ENCODE measurements at places on chromosomes 13 and 19.

GRCh38 chr13:109933476-109933875, 147.1 kb upstream of the IRS2 start:
- no peak for DNase-seq

- DNase-seq = no peak
Measured at GRCh38 chr13:71339005-71339404, 528.0 kb downstream of the DACH1 start.

- peak; percentile 1 for DNase-seq
Measured at GRCh38 chr13:26785838-26786630, 25.4 kb upstream of the GPR12 start.

DNA sequence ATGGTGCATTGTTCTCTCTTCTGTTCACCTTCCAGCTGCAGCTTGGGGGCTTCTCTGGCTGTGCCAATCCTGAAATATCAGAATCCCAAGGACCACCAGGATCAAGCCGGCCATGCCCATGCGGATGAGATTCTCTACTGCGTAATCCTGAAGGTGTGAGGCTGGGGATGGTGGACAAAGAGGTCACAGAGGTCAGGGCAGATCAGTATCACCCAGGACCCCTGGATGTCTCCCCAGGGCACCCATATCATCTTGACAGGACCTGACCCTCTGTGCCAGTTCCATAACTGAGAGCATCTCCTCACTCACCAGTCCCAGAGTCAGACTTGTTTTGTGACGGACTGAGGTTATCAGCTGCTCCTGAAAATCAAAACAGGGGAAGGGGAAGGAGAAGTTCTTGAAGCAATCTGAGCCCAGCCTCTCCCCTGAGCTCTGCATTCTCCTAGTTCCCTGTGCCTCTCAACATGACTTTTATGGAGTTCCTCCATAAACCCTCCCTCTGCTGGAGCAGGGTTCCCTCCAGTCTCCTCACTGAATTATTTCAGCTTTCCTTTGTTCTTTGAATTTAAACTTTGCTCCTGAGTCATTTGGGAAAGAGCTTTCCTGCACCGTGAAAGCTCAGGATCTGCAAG, 5.5 kb downstream of the LILRA5 start:
- DNase-seq = no peak

- peak; percentile 32 for DNase-seq
Measured at GRCh38 chr13:76014406-76015318, 378.5 kb downstream of the LMO7 start.

- no peak for DNase-seq
Measured at GRCh38 chr13:87355451-87355850, 315.7 kb upstream of the SLITRK5 start.

DNA sequence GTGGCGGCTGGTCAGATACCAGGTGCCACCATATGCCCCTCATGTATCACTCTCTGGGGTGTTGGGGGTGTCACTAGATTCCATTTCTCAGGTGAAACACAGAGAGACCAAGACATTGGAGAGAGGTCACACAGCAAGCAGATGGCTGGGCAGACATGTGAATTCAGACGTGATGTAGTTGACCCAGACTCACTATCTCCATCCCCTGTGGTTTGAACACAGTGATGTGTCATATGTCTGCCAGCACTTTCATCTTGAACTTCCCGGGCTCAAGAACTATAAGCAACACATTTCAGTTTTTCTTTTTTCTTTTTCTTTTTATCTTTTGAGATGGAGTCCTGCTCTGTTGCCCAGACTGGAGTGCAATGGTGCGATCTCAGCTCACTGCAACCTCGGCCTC, 16.1 kb upstream of the UPF1 start:
- no peak for DNase-seq

DNA sequence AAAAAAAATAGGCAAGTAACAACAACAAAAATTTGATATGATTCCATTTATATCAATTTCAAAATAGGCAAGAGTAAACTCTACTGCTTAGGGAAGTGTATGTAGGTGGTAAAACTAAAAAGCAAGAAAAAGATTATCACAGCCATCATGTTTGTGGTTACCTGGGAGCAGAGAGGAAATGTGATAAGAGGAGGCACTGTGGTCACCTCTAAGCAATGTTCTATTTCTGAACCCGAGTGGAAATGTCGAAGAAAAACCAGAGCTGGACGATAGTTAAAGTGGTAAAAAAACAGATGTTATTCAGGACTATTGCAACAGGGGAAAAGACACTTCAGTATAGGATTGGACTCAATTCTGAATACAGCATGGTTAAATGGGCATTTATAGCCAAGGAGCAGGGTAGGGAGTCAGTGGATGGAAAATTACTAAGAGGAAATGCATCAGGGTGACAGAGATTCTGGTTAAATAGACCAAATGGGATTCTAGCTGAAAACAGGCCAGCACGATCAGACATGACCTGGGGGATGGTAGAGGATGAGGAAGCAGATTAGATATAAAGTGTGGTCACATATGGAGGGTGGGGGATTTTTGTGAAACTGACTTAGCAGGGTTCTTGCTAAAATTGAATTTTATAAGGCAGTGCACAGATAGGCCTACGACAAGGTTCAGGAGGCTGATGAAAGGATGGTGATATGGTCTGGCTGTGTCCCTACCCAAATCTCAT, 6.0 kb upstream of the TEX30 start:
- DNase-seq = no peak

- DNase-seq = no peak
Measured at GRCh38 chr19:39810424-39810823, 23.5 kb downstream of the DYRK1B start.

DNA sequence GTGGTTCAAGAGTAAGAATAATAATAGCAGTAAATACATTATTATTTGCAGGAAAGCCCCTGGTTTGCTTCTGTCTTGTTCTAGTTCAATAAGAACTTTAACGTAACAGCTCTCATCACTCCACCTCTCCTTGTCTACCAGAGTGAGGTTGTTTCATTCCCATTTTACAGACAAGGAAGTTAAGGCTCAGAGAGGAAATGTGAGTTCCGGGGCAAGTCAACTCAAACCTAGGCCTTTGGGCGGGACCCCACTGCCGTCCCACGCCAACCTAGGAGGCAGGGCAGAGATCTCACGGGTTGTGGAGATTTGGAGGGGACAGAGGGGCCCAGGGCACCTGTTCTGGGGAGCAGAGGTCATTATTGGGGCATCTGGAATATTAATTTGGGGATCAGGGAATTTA, 1.5 kb downstream of the MAP4K1 start:
- no peak for DNase-seq

GRCh38 chr13:33322965-33323668, 37.6 kb upstream of the STARD13 start:
- no peak for DNase-seq

DNA sequence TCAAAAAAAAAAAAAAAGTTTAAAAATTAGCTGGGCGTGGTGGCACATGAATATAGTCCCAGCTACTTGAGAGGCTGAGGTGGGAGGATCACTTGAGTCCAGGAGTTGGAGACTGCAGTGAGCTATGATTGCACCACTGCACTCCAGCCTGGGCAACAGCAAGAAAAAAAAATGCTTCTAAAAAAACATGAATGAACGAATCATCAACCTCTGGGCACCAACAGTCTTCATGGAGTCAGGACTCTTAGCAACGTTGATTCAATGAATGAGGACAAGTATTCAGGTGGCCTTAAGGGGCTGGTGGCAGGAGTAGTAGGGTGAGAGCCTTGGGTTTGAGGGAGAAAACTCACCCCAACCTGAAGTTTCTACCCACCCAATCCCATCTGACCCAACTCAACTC, 20.6 kb upstream of the OLFM2 start:
- DNase-seq = peak; percentile 59

DNA sequence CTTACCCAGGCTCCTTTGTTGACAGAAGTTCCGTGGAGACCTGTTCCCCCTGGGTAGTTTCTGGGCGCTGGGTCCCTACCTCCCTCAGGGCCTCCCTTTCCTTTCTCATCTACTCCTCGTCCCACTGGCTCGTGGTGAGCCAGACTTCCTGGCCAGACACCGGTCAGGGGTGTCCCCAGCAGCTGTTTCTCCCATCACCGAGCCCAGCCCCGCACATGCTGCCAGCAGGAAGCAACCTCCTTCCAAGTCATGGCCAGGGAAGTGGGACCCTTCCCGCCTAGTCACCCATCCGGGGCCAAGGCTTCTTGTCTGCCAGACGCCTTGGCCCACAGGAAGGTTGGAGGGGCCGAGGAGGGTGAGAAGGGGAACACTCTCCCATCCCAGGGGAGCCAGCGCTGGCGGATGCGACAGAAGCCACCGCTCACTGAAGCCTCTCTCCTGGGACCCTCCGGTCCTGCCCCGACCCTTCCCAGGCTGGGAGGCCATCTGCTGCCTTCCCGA, 5.7 kb downstream of the PAK4 start:
- DNase-seq = peak; percentile 22

DNA sequence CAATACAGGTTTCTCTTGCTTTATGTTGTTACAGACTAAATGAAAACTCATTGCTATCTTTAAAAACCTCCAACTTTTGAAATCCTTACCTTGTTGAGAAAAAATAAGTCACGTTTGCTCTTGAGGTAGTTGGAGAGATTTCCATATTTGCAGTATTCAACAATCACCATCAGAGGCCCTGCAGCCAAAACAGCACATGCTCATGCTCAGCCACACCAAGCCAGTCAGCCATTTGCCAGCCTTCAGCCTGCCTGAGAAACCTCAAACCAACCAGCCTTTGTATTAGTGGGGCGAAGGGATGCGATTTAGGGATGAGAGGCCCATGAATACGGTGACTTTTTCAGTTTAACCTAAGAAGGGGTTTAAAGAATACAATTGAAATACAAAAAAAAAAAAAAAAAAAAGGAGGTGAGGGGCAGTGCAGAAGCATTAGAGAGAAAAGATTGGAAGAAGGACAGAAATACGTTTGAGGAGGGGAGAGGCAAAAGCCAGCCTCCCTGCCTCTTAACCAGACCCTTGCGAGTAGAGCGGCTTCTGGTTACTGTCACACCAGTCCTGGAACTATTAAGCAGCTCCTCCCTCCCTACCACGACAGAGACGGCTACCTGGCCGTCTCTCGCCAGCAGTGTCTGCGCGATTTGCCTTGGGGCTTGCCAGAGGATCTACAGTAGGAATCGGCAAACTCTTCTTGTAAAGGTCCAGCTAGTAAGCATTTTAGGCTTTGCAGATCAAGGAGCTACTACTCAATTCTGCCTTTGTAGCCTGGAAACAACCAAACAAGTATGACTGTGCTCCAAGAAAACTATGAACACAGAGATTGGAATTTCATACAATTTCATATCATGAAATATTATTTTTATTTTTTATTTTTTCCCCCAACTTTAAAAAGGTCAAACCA, 167.3 kb downstream of the FLT1 start:
- no peak for DNase-seq

DNA sequence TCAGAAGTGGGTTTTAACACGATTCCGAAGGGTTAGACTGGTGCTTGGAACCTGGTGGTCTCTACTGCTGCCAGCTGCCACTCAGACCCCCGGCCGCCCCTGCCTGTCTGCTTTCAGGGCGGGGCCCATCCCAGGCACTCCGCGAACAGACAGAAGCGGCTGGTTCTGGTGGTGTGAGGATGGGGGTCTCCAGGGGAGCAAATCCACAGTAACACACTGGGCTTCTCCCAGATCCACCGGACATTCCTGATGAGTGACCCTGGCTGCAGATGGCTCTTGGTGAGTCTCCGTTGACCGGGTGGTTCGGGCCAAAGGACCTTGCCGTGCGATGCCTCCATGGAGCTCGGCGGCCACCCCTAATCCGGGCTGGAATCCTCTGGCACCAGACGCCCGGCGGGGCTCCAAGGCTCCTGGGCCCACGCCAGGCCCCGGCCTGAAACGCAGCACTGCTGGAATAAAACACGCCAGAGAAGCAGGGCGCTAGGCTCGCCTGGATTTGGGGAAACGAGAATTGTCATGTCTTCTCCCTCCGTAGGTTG, 2.1 kb upstream of the PTBP1 start:
- no peak for DNase-seq

DNA sequence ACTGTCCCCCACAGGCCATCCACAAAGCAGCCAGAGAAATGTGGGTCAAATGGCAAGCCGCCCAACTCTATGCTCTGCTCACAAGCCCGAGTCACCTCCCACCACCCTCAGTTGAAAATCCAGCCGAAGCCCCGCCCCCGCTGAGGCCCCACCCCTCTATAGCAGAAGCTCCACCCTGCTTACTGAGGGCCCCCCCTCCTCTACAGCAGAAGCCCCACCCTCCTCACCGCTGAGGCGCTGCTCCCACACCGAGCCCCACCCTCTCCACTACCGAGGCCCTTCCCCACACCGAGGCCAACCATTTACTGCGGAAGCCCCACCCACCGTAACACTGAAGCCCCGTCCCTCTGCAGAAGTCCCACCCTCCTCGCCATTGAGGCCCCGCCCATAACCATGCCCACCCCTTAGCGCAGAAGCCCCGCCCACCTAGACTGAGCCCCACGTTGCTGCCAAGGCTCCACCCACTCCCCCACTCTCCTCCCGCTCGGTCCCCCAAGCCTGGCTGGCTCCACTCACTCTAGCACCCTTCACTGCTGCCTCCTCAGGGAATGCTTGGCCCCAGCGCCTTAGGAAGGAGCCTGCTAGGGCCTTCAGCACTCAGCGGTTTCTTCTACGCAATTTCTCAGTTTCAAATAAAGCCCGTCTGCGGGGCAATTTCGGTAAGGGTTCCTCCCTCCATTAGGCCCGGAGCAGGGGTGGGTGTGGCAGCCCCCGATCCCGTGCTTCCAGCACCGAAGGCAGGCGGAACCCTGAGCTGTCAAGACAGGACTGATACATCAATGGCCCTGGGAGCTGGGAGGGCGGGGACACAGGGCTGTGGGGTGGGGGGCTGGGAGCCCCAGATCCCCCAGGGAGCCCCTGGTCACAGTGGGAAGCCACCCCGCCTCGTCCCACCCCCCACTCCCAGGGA, 9.0 kb upstream of the MYDGF start:
- DNase-seq = peak; percentile 55

GRCh38 chr19:29851769-29852521, 40.2 kb downstream of the CCNE1 start:
- no peak for DNase-seq

- no peak for DNase-seq
Measured at GRCh38 chr19:12834566-12834943, at the start of gene RTBDN. TSS of gene RTBDN (minus strand) at chr19:12834579. CDS start at chr19:12829979, 4,600 bp downstream.

DNA sequence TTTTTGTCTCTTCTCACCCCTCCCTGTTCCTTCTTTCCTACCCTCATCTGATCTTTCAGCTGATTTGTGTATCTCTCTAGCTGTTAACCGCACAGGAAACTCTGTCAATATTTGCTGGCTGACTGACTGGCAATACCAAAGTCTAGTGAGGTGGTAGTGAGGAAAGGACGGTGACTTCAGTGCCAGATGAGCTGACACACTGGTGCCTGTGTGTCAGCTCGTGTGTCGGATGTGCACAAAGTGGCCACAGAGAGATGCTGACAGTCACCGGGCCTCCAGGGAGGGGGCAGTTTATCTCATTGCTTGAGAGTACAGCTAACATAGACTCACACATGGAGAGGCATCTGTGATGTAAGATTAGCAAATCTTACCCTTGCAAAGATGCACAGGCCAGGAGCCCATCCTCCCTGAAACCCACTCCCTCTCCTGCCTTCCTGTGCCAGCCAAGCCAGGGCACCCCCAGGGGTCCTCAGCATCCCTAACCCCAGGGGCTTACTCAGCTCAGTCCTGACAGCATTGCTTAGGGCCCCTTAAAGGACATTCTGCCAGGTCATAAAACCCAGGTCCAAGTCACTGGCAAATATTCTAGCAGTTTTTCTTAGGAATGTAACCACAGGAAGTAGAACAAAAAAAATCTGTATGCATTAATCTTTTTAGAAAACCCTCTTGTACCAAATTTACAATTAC, 80.2 kb downstream of the SHISA2 start:
- no peak for DNase-seq

- DNase-seq = no peak
Measured at GRCh38 chr19:16829822-16830289, 658 bp downstream of the SIN3B start.

- no peak for DNase-seq
Measured at GRCh38 chr13:87667686-87668085, 3.5 kb upstream of the SLITRK5 start.

Data from fibroblast of mammary gland (primary cell).